ENCODE measurements at places on chromosomes 7 and 10.

DNA sequence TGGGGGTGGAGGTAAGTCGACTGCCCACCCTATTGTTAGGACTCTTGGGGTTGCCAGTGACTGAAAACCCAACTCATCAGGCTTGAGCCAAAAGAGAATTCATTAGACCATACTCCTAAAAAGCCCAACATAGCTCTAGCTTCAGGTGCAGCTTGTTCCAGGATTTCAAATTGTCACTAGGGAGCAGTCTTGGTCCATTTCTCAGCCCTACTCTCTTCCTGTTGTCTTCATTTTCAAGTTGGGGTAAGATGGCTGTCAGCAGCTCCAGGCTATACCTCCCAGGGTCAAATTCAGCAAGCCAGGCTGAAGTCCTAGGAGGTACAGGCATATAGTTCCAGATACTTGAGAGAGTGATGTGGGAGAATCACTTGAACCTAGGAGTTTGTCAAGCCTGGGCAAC lies 14.9 kb upstream of the COL13A1 start:
- peak; percentile 54 for DNase-seq

DNA sequence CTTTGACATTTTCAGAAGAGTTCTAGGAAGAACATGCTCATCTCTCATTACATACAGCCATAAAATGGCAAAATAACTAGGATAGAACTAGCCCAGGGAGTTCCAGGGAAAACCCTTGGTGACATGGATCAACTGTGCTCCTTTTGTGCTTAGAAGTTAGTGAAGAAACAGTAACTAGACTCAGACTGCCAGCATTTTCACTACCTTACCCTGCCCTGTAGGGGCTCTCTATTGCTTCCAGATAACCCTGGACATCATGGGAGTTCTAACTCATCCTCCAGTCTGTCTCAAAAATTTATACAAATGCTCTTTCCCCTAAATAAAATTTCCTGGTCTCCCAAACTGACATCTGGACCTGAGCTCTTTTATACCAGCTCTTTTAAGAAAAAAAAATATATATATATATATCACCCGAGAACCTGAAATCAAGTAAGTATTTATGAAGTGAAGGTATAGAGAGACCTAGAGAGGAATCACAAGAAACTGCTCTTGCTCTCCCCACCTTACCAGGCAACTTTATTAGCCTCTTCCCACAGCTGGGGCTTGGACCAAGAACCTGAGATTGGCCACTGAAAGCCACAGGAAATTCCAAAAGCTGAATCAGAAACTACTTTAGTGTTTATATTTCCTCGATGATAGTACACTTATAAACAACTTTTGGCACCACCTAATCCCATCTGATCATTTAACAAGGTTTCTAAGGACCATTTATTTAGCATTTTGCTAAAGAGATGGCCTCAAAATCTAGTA lies 101.4 kb downstream of the RELN start:
- no peak for DNase-seq

GRCh38 chr10:63819753-63820329 lies 298.6 kb downstream of the REEP3 start:
- peak; percentile 74 for DNase-seq

- DNase-seq = no peak
Observed at GRCh38 chr10:70432561-70433263, 8.8 kb downstream of the NODAL start.

- no peak for DNase-seq
Observed at GRCh38 chr7:4740796-4741195, 34.6 kb upstream of the AP5Z1 start.

DNA sequence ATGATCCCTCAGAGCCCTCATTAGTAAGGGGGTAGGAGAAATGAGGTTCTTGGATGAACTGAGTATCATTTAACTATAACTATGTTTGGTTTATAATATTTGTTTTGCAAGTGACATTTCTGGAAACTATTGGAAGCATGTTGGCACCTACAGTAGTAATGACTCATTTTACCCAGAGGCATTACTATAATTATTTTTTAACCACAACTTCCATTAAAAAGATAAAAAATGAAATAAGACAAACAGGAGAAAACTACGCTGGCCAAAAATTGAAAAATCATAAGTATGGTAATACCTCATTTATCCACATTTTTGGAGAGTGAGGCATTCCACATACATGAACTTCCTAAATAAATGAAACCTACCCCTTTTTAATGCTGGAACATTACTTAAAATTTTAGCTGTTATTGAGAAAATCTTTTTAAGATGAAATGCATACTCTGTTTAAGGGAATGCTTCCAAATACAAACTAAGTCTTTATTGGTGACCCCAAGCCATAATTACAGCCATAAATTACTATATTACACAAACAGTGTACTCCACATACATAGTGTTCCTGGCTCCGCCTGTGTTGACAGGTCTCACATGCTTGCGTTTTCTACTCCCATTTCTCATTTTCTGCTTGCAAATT lies 84.6 kb upstream of the CAPZA2 start:
- peak; percentile 86 for DNase-seq

DNA sequence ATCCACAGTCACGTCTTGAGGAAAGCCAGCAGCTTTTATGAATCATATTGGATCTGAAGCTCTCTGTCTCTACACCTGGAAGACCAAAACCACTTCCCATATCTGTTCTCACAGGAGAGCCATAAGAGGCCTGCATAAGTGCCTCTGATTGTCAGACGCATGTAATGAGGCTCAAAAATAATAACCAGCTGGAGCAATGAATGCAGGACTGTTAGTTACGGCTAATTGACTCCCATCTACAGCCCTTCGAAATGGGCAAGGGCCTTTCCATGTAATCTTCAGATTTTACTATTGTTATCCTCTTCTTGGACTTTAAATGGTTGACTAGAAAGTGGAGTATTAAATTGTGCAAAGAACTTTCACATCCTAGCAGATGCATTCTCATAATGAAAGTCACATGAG lies 4.4 kb upstream of the SEMA3C start:
- no peak for DNase-seq

GRCh38 chr7:23212841-23213240 lies 31.0 kb downstream of the NUP42 start:
- DNase-seq = no peak

GRCh38 chr7:42831718-42832522 lies 80.0 kb downstream of the C7orf25 start:
- DNase-seq = peak; percentile 41

DNA sequence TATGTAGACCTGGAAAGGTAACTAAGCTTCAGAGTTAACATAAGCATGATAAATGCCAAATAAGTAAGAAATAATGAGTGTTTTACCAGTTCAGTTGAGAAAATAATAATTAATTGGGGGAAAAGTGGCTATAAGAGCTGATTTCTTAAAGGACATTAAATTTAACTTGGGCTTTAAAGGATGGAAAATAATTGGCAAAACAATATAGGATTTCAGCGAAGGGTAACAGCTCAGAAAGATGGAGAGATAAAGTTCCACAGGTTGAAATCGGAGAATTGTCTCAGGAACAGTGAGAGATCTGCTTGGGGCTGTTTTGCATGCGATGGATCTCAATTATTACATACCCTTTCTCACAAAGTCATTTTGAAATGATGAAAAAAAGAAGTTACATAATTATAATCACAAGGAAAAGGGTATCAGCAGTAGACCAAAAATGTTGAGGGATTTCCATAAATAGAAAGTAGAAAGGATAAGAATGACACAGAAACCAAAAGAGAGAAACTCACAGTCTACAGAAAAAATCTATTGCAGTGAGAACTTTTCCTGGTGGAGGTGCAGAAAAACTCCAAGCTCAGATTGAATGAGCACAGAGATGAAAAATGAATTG lies 40.1 kb upstream of the ITGB8 start:
- no peak for DNase-seq

GRCh38 chr7:151053096-151053495 lies 4.6 kb downstream of the CDK5 start:
- DNase-seq = no peak

DNA sequence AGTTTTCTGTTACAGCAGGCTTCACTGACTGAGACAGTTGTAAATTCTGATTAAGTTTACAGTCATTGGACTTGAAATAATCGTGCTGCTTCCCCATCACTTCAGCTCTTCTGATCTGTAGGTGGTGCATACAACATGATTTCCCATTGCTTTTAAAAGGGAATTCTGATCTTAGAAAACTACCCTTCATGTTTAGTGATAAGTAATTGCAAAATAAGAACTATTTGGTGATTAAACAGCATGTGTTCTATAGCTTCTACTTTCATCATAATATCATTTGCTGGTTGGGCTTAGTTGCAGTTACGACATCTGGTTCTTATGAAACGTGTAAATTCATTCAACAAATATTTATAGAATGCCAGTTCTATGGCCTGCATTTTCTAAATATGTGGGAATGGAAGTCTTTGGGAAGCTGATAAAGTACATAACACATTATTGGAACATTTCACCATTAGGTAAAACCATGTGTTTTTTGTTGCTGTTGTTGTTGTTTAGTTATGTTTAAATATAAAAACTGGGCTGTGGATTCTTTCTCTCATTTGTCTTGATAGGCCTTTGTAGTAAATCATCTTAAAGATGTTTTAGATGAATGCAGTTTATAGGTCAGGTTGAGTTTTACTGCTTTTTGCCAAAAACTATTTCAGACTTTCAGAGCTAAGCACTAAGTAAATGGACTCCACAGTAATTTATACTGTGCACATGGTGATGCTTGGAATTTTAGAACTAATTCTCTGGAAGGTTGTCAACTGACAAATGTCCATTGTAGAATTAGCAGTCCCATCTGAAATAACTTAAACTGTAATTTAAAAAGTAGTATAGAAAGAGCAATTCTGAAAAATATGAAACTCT lies 13.1 kb downstream of the GNAI1 start:
- peak; percentile 86 for DNase-seq

- peak; percentile 11 for DNase-seq
Observed at GRCh38 chr7:149196705-149197171, 1.4 kb downstream of the ZNF282 start.

GRCh38 chr10:7544203-7544602 lies 122.6 kb downstream of the ITIH5 start:
- no peak for DNase-seq

- no peak for DNase-seq
Observed at GRCh38 chr7:1741751-1742554, 71.9 kb downstream of the ELFN1 start.

DNA sequence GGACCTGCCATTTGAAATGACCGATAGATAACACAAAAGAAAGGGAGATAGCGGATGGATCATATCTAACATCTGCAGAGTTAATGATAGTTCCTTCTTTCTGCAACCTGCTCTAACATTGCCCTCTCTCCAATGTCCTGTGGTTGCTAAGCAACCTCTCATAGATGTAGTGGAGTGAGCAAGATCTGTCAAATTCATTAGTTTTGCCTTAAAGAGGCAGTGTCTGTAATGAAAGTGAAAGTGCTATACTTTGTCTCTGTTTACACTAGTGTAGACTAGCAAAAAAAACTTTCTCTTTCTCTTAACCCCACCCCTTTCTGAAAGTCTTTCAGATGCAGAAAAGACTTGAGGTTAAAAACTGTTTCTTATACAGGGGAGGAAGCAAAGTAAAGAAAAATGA lies 1196.9 kb downstream of the SORCS3 start:
- DNase-seq = peak; percentile 6

- peak; percentile 14 for DNase-seq
Observed at GRCh38 chr10:77927402-77928246, 1.1 kb upstream of the DLG5 start.

- DNase-seq = no peak
Observed at GRCh38 chr10:3875842-3876235, 90.8 kb upstream of the KLF6 start.

GRCh38 chr10:7206412-7207100 lies 204.3 kb downstream of the SFMBT2 start:
- no peak for DNase-seq

- DNase-seq = no peak
Observed at GRCh38 chr10:69179089-69179742, 818 bp upstream of the SUPV3L1 start.

Data from fibroblast of skin of back (primary cell).